ENCODE measurements at places on chromosomes 2 and 18.

GRCh38 chr2:166766220-166766619, 122.1 kb upstream of the XIRP2 start:
- DNase-seq = no peak

GRCh38 chr2:206127656-206128055, 31.6 kb downstream of the NDUFS1 start:
- peak; percentile 6 for DNase-seq

DNA sequence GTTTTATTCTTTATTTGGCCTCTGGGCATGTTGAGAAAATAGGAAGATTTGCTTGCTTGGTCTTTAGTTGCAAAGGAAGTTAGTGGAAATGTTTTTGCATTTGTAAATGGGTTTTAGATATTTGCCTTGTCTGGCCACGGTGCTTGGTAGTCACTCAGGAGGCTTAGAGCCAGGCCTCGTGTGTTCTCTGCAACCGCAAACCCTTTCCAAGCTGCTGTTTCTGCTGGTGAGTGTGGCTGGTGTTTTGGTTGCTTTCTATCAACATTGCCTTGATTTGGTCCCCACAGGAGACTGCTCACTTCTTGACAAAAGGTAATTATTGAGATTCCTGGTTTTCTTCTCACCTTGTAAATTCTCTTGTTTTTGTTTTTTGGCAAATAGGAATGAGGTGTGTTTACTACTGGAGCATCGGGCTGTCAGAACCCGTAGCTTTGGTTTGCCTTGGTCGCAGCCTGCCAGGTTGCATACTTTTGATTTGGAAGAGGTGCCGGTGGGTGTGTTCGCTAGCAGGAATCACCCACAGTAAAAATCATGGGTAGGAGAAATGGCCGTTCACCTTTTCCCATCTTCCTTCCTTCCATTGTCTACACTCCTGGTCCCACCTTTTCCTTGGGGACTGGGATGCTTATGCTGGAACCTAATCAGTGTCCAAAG, 15.8 kb downstream of the ASAP2 start:
- DNase-seq = no peak

- no peak for DNase-seq
Observed at GRCh38 chr18:23077493-23078256, 57.6 kb upstream of the CABLES1 start.

- no peak for DNase-seq
Observed at GRCh38 chr2:53641290-53641689, 126.3 kb upstream of the CHAC2 start.

GRCh38 chr2:155513248-155513647, 814.8 kb downstream of the KCNJ3 start:
- DNase-seq = no peak

DNA sequence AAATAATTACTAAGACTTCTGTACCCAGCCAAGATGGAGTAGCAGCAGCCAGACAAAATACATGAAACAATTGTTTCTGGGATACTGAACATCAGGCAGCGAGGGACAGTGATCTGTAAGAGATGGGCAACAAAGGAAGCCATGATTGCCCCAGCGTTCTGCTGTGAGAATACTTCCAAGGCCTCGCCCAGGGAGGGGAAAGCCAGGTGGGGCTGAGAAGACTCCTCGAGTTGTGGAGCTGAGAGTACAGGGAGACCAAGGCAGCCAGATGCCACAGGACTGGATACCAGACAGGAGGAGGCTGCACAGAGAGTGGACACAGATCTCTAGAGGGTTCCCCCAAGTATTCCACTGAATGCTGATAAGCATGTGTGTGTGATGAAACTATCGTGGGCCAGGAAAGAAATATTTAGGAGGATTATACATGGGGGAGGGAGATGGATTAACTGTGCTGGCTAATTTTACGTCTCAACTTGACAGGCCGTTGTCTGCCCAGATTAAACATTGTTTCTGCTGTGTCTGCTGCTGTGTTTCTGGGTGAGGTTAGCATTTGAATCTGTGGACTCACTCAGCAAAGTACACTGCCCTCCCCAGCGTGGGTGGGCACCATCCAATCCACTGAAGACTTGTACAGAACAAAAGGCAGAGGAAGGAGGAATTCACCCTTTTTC, 10.2 kb upstream of the LIMS2 start:
- DNase-seq = no peak

- no peak for DNase-seq
Observed at GRCh38 chr2:195902857-195903256, 165.8 kb downstream of the DNAH7 start.

DNA sequence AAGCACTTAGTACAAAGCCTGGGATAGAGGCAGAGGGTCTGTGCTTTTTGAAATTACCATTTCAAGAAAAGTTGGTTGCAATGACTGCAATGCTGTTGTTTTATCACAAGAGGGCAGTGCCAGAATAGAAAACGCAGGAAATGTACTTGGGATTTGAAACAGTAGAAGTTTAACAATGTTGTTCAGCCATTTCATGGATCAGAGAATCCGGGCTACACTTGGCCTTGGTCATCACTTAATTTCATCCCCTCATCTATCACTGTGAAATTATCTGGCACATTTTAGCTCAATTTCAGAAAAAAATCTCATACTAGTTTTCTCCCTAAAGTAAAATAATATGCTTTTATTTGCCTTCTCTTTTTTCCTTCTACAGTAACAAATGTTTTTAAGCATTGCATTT, 70.8 kb downstream of the RAPGEF4 start:
- DNase-seq = peak; percentile 67

DNA sequence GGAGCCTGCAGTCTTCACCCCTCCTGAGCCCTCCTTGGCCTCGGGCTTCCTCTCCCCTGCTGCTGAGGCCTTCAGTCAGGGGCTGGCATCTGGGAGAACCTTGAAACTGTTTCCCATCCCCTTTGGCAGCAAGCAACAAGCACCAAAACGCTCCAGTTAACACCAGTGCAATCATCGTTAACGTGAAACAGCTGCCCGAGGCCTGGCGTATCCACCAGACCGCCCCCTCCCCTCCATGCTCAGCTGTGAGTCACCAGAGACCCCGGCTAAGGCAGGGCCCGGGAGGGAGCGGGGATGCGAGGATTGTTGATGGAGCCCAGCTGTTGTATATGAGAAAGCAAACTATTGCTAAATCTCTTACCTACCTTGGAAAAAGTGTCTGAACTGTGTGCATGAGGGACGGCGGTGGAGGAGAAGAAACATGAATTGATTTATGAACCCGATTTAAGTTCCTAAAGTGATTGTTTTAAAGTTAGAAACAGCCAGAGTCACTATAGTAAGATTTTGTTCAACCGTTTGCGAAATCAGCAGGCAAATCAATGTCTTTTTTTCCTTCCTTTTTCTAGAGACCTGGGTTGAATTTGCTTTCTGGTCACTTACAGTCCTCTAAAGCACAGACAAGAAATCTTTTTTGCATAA, 5.2 kb downstream of the ZFP36L2 start:
- peak; percentile 97 for DNase-seq

DNA sequence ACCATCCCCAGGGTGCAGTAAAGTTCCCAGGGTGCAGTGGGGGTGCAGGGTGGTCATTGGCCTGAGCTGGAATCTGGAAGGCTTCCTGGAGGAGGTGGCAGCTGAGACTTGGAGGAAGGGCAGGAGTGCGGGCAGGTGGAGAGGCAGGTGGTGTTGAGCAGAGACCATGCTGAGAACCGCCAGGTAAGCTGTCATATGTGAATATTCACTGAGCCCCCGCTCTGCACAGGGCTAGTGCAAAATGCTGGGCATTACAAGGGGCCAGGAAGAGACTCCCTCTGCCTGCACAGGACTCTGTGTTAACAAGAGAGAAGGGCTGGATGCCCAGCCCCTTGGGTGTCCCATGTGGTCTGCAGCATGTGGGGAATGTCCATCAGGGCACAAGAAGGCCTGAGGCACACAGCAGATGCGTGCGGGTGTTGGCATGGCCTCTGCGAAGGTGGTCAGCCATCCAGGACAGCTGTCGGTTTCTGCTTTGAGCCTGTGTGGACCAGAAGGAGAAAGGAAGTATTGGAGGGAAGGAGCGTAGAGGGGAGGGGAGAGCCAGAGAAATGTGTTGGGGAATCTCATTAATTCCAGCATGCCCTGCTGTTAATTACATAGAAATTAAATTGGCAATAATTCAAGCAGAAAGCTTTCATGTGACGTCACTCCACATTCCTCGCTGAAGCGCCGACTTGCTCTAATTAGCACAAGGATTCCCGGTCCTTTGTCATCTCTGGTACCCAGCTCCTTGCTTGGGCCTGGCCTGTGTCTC, 62.8 kb upstream of the OTOS start:
- DNase-seq = no peak

- no peak for DNase-seq
Observed at GRCh38 chr2:233032551-233033320, at the start of gene NEU2. Gene NEU2, plus strand, starts transcription at chr2:233032672. Its CDS starts 0 bp downstream, at chr2:233032672.

DNA sequence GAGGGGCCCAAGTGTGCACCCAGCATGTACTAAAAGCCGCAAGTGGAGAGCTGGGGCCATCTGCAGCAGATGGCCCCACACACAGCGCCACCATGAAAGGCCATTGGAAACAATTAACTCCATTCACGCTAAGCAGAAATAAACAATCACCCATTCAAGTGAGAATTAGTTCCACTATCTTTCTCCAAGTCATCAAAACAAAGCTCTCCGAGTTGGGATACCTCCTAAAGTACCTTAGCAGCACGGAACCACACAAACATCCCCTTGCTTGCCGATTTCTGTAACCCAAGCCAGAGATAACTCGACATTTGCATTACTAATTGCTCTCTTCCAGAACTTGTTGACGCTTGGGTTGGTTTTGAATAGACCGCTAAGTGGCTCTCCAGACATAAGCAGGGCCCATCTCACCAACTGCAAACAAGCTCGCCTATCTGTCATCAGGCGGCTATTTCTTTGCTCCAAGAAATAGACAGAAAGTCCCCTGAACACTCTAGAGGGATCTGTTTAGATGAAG, 840.6 kb upstream of the SALL3 start:
- DNase-seq = no peak

GRCh38 chr18:24485681-24486080, 25.2 kb downstream of the HRH4 start:
- no peak for DNase-seq

- no peak for DNase-seq
Observed at GRCh38 chr2:158463496-158464095, 6.8 kb downstream of the PKP4 start.

DNA sequence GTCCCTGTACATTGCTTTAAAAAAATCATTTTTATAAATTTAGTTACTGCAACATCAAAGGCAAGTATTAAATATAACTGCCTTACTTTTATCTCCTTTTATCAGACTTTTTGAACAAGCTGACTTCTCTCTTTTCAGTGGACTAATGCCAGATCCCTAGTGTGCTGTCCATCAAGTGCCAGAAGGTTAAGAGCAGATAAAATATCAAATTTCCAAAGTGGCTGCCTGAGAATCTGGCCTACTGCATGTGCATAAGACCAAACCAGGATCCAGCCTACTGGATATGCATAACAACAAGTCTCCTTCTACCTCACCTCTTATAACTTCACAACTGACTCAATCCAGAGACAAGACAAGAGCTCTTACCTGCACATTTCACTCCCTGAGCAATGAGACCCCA, 59.8 kb upstream of the CHRNA1 start:
- DNase-seq = no peak

DNA sequence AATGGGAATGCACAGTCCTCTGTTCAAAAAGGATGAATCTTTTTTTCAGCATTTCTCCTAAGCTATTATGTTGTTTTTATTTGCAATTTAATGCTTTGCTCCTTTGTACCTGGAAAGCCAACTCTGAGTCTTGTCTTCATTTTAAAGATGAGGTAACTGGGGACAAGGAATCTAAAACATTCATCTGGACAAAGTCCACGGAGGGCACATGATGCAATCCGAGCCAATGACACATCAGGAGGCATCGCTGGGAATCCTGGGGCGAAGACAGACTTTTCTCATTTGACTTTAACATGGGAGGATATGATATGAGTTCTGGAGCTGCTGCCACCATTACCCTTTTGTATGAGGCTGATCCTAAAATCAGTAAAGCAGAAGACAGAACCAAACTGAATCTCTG, 116.5 kb upstream of the REG3G start:
- DNase-seq = no peak

DNA sequence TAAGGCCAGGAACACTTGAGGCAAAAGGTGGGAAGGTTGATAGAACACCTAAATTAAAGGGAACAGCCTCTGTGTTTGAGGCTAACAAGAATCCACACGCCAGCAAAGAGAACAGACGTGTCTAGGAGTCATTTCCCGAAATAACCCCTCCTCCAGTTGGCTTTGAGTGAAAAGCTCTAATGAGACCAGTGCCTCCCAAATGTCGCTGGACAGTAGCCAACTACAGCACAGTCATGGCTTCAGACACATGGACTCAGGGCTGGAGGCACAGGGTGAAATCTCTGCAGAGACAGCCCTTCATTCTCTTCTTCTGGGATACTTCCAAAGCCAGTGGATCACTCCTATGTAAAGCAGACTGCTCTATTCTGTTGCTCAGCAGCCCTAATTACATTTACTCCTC, 49.6 kb downstream of the SOWAHC start:
- peak; percentile 98 for DNase-seq

- no peak for DNase-seq
Observed at GRCh38 chr18:24019641-24020331, 5.2 kb downstream of the TTC39C start.

DNA sequence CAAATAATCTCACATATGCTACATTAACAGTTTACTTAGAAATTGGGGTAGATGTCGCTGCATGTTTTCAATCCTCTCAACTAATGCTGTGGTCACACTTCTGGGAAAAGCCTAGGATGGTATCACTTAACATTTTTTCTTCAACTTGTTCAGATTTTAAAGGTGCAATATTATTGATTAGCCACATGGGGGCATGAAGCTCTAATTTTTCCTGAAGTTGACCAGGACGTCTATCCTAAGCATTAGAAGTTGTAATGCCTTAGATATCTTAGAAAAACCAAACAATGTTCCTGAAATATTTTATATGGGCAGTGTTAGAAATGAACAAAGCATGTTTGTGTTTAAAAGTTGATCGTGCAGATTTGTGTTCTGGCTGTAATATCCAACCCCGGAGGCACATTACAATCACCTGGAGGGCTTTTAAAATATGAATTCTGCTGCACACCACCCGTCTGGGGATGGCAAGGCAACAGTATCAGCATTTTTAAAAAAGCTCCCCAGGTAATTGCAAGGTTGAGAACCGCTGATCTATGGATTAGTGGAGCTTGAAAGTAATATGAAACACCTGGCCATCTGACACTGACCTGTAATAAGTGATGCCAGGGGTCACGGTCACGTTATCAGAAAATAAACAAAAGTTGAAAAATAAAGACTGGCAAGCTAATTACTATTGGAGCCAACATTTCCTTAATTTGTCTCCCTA, 100.5 kb upstream of the LMAN1 start:
- no peak for DNase-seq

DNA sequence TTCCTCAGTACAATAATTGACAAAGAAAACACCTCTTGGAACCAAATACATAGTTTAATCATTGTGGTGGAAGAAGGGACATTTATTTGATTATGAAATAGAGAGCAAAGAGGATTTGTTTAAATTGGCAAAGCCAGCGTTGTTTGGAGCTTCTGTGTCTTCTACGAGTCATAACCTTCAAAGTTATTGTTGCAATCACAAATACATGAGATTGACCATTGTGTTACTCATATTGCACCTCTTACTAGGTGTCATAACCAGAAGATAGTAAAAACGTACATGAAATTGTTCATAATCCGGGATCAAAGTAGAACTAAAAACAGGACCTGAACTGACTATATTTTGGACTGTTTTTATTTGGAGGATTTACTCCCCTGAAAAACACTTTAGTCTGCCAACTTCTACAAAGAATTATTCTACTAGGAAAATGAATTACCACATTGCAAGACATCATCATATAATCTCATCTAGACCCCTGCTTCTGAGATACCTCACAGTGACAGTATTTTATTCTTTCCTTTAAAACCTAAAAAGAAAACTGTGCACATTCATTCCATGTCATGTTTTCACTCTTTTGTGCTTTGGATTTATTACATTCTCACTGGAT, 151.7 kb upstream of the KLF7 start:
- DNase-seq = no peak

GRCh38 chr2:128756365-128756717, 437.7 kb upstream of the HS6ST1 start:
- peak; percentile 95 for DNase-seq
